Activated T-cell treated with anti-CD3 and anti-CD28 coated beads, Interleukin-2, amount 50 U/mL, for 72 hours (primary cell): ENCODE measurements at places on chromosomes 2 and 18. TPM values are rescaled to one million over a fixed set of nuclear protein-coding genes. Genes with fewer than 3 reads are reported as not detected.

GKN2 gene
- total RNA-seq, result not detected

OSR1 gene
- total RNA-seq, result not detected

UGT1A1 gene
- not detected for total RNA-seq

OR6B2 gene
- not detected for total RNA-seq

GPR55 gene
- 6.8 TPM for total RNA-seq

CHRNG gene
- not detected for total RNA-seq

POTEE gene
- 0.53 TPM for total RNA-seq

REG1B gene
- not detected for total RNA-seq

IAH1 gene
- total RNA-seq, result 70.4 TPM

UPP2 gene
- total RNA-seq, result not detected

SP140 gene
- 109 TPM for total RNA-seq

ADCY3 gene
- total RNA-seq, result 63.4 TPM

TDRD15 gene
- not detected for total RNA-seq

NOSTRIN gene
- total RNA-seq, result not detected

RGPD4 gene
- total RNA-seq, result not detected

TM4SF20 gene
- not detected for total RNA-seq

GPR39 gene
- not detected for total RNA-seq

LYPD6 gene
- total RNA-seq, result not detected

POTEC gene
- not detected for total RNA-seq

NYAP2 gene
- total RNA-seq, result not detected

PECR gene
- total RNA-seq, result 29.7 TPM

CCDC178 gene
- total RNA-seq, result not detected

DUSP2 gene
- 340 TPM for total RNA-seq

RAB6C gene
- total RNA-seq, result not detected

ST6GAL2 gene
- not detected for total RNA-seq

SPDYA gene
- total RNA-seq, result 1.5 TPM

GCKR gene
- not detected for total RNA-seq

MALL gene
- not detected for total RNA-seq

BOK gene
- 0.10 TPM for total RNA-seq

ABCB11 gene
- total RNA-seq, result not detected

IL36G gene
- total RNA-seq, result not detected

EGR4 gene
- total RNA-seq, result 2.1 TPM

DSC3 gene
- total RNA-seq, result not detected

ZNF892 gene
- total RNA-seq, result 7.2 TPM

ANTXR1 gene
- total RNA-seq, result not detected

KLHL29 gene
- total RNA-seq, result 2.5 TPM

ARHGAP25 gene
- 49.5 TPM for total RNA-seq

CPLX4 gene
- not detected for total RNA-seq

ABCG8 gene
- not detected for total RNA-seq

NAT8 gene
- total RNA-seq, result not detected

BOD1L2 gene
- not detected for total RNA-seq

DSG4 gene
- total RNA-seq, result not detected

CHMP3 gene
- total RNA-seq, result 59.6 TPM

LPIN1 gene
- total RNA-seq, result 45.4 TPM

RAMP1 gene
- total RNA-seq, result 1.8 TPM

CERKL gene
- not detected for total RNA-seq

SCYGR7 gene
- not detected for total RNA-seq

SATB2 gene
- total RNA-seq, result 0.82 TPM
